SIG-M5 (cell line): ENCODE measurements at places on chromosomes 11 and 22.

- DNase-seq, result no peak
These were observed 4.7 kb upstream of the MSANTD2 start for GRCh38 chr11:124804884-124805283.

GRCh38 chr22:46757104-46757503, 5.3 kb upstream of the TBC1D22A start:
- DNase-seq, result no peak

DNA sequence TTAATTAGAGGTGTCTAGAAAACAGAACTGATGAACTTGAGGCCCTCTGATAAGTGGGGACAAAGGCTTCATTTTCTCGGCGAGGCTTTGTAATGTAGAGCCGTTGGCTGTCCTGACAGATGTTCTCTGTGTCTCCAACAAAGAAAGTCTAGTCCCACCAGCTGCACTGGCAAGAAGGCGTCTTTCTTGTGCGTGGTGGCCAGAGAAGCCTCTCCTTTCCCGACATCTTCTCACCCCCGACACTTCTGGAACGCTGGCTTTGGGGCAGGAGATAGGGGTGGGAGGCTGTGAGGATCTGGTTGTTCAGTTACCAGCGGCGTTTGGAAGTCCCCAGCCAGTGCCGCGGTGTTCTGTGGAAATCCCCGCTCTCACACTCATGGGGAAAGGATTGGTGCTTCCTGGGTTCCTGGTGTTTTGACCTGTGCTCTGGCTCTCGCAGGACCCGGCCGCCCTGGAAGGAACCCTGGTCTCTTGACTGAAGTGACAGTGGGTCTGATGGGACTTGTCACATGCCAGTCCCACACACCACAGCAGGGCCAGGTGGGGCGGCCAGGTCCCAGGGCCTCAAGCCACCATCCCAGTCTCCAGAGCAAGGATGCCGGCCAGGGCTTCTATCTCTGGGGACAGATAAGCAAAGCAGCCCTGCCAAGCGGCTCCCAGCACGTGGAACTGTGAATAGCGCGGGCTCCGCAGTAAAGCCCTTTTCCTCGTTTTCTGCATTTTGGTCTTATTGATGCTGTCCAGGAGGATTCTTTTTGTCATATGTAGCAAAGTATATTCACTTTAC, 23.2 kb downstream of the FADS2 start:
- DNase-seq, result no peak

- DNase-seq, result no peak
These were observed 42.4 kb downstream of the PRR14L start for GRCh38 chr22:31707519-31707918.

- DNase-seq, result no peak
These were observed 709 bp upstream of the ST3GAL4 start for GRCh38 chr11:126354631-126355323.

DNA sequence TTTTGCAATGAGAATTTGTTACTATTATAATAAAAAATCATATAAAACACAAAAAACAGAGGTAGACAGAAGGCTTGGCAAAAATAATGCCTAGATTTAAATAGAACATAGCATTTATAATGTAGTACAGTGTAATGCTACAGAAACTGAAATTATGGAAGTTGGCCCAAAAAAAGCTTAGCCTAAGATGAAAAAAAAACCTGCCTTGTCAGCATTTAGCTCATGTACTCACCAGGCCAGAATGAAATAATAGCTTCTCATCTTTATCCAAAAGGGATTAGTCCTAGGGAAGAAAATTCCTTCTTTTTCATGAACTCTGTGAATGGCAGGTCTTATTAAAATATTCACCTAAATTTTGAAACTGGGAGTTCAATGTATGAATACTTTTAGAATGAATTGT, 951.1 kb downstream of the LRRC4C start:
- DNase-seq, result no peak

DNA sequence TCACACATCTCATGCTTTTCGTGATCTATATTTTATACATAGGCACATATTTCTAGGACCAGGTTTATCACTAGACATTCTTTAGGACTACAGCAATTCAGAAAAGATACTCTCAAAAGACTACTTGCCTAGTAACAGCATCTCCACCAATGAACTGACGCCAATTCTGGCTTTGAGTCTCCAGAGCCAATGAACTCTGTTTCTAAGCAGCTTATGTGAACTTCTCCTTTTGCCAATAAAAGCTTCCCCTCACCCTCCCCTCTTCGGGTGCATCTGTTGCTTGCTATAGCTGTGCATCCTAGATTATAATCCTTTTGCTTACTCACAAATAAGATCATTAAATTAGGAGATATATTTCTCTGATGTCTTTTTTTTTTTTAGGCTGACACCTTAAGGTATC, 11.4 kb upstream of the ANKK1 start:
- no peak for DNase-seq

DNA sequence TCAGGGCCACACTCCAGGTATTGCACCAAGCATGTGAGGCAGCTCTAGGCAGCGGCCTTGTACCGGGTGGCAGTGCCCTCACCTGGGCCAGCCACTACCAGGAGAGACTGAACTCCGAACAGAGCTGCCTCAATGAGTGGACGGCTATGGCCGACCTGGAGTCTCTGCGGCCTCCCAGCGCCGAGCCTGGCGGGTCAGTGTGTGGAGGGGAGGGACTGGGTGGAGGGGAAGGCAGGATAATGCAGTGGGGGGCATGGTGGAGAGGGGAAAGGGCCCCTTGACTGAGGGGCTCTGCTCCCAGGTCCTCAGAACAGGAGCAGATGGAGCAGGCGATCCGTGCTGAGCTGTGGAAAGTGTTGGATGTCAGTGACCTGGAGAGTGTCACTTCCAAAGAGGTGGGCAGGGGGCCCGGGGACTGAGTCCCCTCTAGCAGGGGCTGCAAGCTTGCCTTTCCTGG, 4.2 kb downstream of the SSH3 start:
- no peak for DNase-seq

DNA sequence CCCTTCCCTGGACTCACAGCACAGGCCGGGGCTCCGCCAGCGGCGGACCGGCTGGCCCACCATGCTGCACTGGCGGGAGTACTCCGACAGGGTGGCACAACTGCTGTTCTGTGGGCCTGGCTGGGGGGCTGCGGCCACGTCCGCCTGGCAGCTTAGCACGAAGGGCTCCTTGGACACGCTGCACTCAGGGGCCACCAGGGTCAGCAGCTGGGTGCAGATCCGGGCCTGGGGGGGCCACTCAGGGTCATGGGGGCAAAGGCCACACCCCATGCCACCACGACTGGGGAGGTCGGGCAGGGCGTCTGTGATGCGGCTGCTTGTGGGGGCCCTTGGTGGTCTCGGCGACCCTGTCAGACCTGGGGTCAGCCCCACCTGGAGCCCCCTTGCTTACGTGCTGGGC, 6.0 kb downstream of the MUC6 start:
- no peak for DNase-seq

- no peak for DNase-seq
These were observed 215.5 kb downstream of the BUD13 start for GRCh38 chr11:116557282-116557681.

- no peak for DNase-seq
These were observed 57.6 kb downstream of the SYN3 start for GRCh38 chr22:33000342-33001280.

DNA sequence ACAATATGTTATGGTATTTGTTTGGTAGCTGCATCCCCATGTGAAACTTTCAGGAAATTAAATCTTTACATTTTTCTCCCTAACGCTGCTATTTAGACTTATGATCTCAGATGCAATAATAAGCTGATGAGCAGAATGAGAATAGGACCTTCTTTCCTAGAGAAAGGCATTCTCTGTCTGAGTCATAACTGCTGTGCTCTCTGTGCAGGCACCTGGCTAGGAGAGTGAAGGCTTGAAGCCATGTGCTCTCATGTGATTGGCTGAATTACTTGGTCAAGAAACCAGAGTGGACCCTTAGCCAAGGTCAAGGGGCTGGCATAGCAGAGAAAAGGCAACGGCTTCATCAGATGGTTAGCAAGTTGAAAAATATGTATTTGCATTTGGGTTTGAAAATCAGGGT, 185.0 kb downstream of the ADAMTS15 start:
- no peak for DNase-seq

- DNase-seq, result no peak
These were observed 5.0 kb downstream of the HSPA8 start for GRCh38 chr11:123056835-123057491.

- DNase-seq, result no peak
These were observed 114.0 kb downstream of the ZNF280B start for GRCh38 chr22:22394591-22394990.

- DNase-seq, result no peak
These were observed 15.1 kb downstream of the MCHR1 start for GRCh38 chr22:40694411-40694810.

GRCh38 chr11:69443968-69444364, 37.5 kb upstream of the LINC01488 start:
- no peak for DNase-seq

DNA sequence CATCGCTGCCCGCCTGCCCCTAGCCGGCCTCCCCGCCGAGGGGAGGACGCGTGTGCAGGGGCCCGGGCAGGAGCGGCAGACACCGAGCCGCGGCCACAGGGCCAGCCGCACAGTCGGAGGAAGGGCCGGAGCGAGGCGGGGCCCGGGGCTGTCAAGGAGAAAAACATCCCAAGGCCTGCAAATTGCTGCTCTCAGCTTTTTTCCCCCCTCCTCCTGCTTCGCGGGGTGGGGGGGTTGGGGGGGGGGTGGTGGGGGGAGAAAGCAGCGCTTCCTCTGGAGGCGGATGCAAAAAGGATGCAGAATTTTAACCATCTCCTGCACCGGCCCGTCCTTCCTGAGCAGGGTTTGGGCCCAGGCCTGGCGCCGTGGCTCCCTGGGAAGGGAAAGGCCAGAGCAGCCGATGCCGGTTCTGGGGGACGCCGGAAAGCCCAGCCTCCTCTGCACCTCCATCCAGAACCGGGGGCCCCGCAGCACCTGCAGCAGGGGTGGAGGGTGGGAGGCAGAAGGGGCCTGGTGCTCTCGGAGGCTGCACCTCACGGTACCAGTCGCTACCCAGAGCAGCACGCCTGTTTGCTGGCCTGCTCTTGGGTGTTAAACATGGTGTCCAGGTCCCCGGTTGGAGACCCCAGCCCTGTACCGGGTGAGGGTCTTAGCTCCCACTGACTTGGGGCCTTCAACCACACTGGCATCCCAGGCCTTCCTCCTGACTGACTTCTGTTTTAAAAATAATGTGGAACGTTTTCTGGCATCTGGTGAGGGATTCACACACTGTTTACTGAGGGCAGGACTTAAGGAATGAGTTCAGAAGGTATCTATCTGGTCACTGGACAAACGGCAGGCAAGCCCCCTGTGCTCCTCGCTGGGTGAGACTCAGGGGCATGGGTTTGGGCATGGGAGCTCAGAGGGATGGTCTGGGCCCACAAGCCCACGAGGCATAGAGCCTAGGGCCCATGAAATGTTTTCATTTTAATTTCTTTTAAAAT, 77.4 kb upstream of the WNT7B start:
- DNase-seq, result no peak

DNA sequence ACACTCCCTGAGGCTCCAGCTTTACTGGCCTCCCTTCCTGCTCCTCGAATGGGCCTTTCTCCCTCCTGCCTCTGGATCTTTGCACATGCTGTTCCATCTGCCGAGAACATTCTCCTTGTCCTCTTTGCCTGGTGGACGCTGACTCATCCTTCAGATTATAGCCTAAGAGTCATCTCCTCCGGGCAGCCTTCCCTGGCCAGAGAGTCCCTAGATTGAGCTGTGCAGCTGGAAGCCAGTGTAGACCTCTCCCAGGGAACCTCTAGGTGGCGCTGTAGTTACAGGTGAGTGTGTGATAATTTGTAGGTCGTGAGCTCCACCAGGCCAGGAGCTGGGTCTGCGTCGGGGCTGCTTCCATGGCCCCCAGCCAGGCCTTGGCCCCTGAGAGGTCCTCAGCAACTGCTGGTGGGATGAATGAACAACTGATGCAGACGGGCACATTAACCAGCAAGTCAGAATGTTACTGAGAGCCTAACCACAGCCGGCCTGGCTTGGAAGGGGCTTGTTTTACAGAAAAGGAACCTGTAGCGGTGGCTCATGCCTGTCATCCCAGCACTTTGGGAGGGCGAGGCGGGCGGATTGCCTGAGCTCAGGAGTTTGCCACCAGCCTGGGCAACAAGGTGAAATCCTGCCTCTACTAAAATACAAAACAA, 8.7 kb downstream of the PNPLA5 start:
- DNase-seq, result no peak

DNA sequence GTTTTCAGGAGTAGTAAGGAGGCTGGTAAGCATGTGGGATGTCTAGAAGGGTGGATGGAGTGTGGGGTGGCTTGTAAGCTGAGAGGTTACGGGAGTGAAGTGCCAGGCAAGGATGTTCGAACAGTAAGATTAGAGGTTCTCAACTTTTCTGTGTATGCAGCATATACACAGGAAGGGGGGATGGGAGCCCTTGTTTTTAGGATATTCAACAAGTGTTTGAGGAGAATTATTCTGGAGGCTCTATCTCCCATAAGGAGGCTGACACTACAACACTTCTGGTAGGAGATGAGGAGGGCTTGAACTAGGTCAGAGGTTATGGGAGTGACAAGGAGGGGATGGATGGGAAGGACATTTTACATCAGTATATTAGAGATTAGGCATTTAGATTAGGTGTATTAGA, 109.5 kb downstream of the TEAD1 start:
- no peak for DNase-seq

DNA sequence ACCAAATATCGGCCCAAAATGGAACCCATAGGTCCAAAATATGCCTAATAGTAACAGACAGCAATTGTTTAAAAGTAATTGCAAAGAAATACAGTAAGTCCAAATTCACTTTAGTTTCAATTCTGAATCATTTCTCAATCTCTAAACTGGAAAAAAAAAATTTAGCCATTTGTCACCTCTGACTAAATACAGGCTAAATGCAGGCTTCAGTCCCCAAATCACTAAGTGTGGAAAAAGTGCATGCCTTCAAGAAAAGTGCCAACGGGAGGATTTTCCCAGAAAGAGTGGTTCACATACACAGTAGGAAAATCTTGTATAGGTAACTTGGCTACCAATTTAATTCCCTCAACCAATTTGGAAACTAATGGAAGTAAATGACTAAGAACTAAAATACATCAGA, 35.7 kb downstream of the SIK3 start:
- DNase-seq, result no peak

- DNase-seq, result no peak
These were observed 44.5 kb upstream of the DKK3 start for GRCh38 chr11:12052676-12053605.

DNA sequence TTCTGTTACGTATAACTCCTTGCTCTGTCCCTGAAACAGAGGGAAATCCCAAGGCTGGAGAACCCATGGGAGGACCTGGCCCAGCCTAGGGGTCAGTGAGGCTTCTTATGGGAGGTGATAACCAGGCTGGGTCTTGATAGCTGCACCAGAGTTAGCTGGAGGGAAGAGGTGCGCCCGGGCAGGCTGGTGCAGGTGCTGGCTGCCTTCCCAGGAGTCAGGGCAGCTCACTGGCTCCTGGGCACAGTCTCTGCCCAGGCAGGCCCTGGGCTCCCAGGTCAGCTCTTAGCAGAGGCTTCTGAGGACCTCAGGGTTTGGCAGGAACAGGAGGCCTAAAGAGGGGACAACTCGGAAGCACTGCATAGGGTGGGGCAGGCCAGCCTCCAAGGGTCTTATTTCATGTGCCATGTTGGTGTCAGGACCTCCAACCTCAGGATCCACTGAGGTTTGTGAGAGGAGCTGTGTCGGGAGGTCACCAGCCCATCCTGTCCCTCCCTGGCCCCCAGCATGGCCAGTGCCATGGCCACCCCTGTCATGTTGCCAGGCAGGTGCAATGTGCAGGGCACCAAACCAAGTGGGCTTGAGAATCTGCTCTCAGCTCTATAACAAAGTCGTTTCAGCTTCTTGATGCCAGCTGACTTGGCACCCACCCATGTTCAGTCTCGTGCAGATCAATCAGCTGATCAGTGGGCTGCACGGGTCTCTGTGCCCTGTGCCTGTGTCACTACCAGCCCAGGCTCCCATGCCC, 20.5 kb upstream of the CELSR1 start:
- no peak for DNase-seq

- no peak for DNase-seq
These were observed 44.1 kb downstream of the GNB1L start for GRCh38 chr22:19810381-19811201.
